Gastrocnemius medialis (tissue), 4 donors: ENCODE measurements at places on chromosomes 11 and 22. TPM values are rescaled to one million over a fixed set of nuclear protein-coding genes. Genes with fewer than 3 reads are reported as not detected.

Gene UPK3A
- total RNA-seq: 0.75 TPM

Gene ESAM
- total RNA-seq: 20.0 TPM

Gene DNAJB7
- total RNA-seq: not detected

Gene RIBC2
- not detected for total RNA-seq

Gene ZC3H7B
- total RNA-seq: 22.6 TPM

Gene OPCML
- total RNA-seq: not detected

Gene MUC2
- total RNA-seq: not detected

Gene CRYBA4
- not detected for total RNA-seq

DNA sequence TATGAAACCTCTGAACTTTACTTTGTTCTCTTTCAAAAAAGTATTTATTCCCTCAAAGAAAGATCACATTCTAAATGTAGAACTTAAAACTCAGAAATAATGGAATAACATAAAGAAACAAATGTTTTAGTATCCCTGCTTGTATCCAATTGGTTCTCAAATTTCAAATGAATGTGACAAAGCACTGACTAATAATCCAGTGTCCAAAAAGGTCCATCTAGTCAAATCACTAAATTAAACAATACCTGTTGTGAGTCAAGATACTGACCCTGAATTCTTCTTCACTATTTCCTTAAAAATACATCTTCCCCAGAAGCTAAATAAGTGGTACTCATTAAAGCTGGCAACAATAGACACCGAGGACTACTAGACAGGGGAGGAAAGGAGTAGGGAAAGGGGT lies 313.1 kb downstream of the SBF2 start:
- H3K27ac ChIP-seq: no peak overlapping the region
- DNase-seq: no peak
- H3K36me3 ChIP-seq: no peaks in the 10 kb centered on the region
- no peak overlapping the region for H3K4me3 ChIP-seq
- peaks cover 5% of the 10 kb centered on the region for H3K4me1 ChIP-seq

GRCh38 chr22:36330127-36330526 lies 57.6 kb downstream of the MYH9 start:
- no peaks in the 10 kb centered on the region for H3K27me3 ChIP-seq
- H3K36me3 ChIP-seq: no peaks in the 10 kb centered on the region
- peak overlapping the region; percentile 84 for H3K27ac ChIP-seq
- peaks cover 86% of the 10 kb centered on the region for H3K4me1 ChIP-seq
- H3K4me3 ChIP-seq: peak overlapping the region; percentile 15
- no peak for DNase-seq

GRCh38 chr22:50403701-50404101 lies 60.6 kb downstream of the PPP6R2 start:
- no peaks in the 10 kb centered on the region for H3K27me3 ChIP-seq
- H3K4me1 ChIP-seq: peaks cover 21% of the 10 kb centered on the region
- no peak overlapping the region for H3K4me3 ChIP-seq
- H3K27ac ChIP-seq: peak overlapping the region; percentile 7
- H3K36me3 ChIP-seq: no peaks in the 10 kb centered on the region

DNA sequence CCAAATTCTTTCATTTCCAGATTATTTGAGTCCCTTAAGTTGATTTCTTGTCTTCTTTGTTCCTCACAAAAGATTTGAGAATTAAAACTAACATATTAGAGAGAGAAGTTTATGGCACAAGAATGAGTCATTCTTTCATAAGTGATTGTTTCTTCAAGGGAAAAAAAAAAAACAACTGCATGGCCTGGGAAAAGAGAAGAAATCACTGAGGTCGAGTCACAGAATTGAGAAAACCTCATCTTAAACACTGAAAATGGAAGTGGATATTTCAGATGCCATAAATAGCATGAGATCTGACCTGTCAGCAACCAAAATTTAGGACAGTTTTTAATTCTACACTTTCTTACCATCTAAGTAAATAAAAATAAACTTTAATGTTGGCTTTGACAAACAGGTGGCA lies 87.2 kb downstream of the CWF19L2 start:
- no peaks in the 10 kb centered on the region for H3K4me1 ChIP-seq
- no peaks in the 10 kb centered on the region for H3K36me3 ChIP-seq
- H3K27ac ChIP-seq: no peak overlapping the region
- H3K27me3 ChIP-seq: no peaks in the 10 kb centered on the region
- no peak for DNase-seq

- peaks cover 16% of the 10 kb centered on the region for H3K4me1 ChIP-seq
- no peaks in the 10 kb centered on the region for H3K36me3 ChIP-seq
- no peaks in the 10 kb centered on the region for H3K27me3 ChIP-seq
- no peak for DNase-seq
These were observed 1.5 kb downstream of the CHEK1 start for GRCh38 chr11:125626288-125626950.

- H3K4me1 ChIP-seq: no peaks in the 10 kb centered on the region
- H3K27me3 ChIP-seq: peaks cover 20% of the 10 kb centered on the region
- H3K27ac ChIP-seq: no peak overlapping the region
- DNase-seq: no peak
- H3K36me3 ChIP-seq: no peaks in the 10 kb centered on the region
These were observed 433.9 kb downstream of the TBC1D22A start for GRCh38 chr22:47196166-47196849.

- H3K36me3 ChIP-seq: no peaks in the 10 kb centered on the region
- no peak overlapping the region for H3K4me3 ChIP-seq
- H3K27ac ChIP-seq: no peak overlapping the region
- H3K27me3 ChIP-seq: no peaks in the 10 kb centered on the region
These were observed 360.8 kb downstream of the TBC1D22A start for GRCh38 chr22:47123006-47123826.

DNA sequence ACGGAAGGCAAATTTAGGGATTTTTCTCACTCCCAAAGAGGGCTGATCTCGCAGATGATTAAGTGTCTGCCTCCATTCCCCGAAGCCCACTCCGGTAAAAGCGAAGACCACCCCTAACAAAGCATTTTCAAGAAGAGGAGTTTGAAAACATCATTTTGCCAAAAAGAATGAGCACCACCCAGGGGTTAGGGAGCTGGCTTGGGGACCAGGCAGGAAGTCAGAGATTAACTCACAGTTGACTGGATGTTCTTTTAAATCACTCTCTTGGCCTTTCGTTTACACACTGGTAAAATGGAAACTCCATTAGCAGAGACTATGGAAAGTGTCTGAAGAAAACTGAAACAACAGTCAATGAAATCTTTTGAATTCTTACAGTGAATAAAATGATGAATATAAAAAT lies 7.9 kb upstream of the TRIM44 start:
- DNase-seq: no peak
- H3K27ac ChIP-seq: no peak overlapping the region
- peaks cover 11% of the 10 kb centered on the region for H3K27me3 ChIP-seq
- H3K4me1 ChIP-seq: no peaks in the 10 kb centered on the region
- no peaks in the 10 kb centered on the region for H3K36me3 ChIP-seq

GRCh38 chr22:41367039-41367679 lies 14.6 kb upstream of the TEF start:
- no peaks in the 10 kb centered on the region for H3K27me3 ChIP-seq
- peaks cover 26% of the 10 kb centered on the region for H3K4me1 ChIP-seq
- H3K4me3 ChIP-seq: peak overlapping the region; percentile 51
- H3K27ac ChIP-seq: peak overlapping the region; percentile 86

DNA sequence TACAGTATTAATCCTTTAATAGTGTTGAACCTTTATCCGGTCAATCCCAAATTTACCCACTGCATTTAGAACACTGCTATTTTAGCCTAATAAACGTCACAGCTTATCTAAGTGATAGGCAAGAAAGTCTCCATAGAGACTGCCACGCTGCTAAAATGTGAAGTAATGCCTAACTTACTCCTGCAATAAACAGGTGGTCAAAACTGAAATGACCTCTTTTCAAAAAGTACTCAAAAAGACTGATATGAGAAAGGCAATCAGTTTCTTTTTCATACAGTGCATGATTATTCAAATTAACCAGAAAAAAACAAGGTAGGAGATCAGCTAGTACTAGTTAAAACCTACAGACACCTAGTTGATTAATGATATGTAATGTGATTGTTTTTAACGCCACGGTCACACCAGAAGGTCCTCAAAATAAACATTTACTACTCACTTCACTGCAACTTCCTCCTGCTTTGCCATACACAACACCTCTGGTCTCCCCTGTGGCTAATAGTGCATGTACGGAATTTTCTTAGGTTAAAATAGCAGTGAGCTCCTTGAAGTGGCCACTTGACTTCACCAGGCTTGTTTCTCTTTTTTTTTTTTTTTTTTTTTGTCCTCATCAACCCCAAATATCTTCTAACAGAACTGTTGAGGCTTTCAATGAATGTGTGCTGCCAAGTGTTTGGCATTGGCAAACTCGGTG lies 8.8 kb downstream of the ATP5MG start:
- peaks cover 3% of the 10 kb centered on the region for H3K4me1 ChIP-seq
- no peak overlapping the region for H3K27ac ChIP-seq
- no peak for DNase-seq

- no peaks in the 10 kb centered on the region for H3K27me3 ChIP-seq
- no peak overlapping the region for H3K27ac ChIP-seq
- H3K36me3 ChIP-seq: no peaks in the 10 kb centered on the region
- H3K4me1 ChIP-seq: no peaks in the 10 kb centered on the region
- peak overlapping the region; percentile 40 for H3K4me3 ChIP-seq
These were observed 19.3 kb downstream of the SCARF2 start for GRCh38 chr22:20418211-20418788.

- no peak overlapping the region for H3K27ac ChIP-seq
- H3K4me1 ChIP-seq: peaks cover 23% of the 10 kb centered on the region
- no peak for DNase-seq
- H3K36me3 ChIP-seq: no peaks in the 10 kb centered on the region
- no peak overlapping the region for H3K4me3 ChIP-seq
These were observed 2.2 kb downstream of the CALCA start for GRCh38 chr11:14969901-14970323.

- no peak overlapping the region for H3K27ac ChIP-seq
- no peak overlapping the region for H3K4me3 ChIP-seq
- no peaks in the 10 kb centered on the region for H3K4me1 ChIP-seq
- no peaks in the 10 kb centered on the region for H3K36me3 ChIP-seq
These were observed 64.8 kb upstream of the NUP160 start for GRCh38 chr11:47912843-47913437.

- no peaks in the 10 kb centered on the region for H3K36me3 ChIP-seq
- H3K4me3 ChIP-seq: no peak overlapping the region
- DNase-seq: no peak
- peaks cover 34% of the 10 kb centered on the region for H3K4me1 ChIP-seq
- H3K27me3 ChIP-seq: no peaks in the 10 kb centered on the region
These were observed 97.7 kb upstream of the TP53I11 start for GRCh38 chr11:45048313-45048841.

GRCh38 chr11:64126796-64127195 lies 39.1 kb downstream of the MACROD1 start:
- H3K27me3 ChIP-seq: no peaks in the 10 kb centered on the region
- no peaks in the 10 kb centered on the region for H3K36me3 ChIP-seq
- DNase-seq: no peak
- peaks cover 17% of the 10 kb centered on the region for H3K4me1 ChIP-seq
- no peak overlapping the region for H3K27ac ChIP-seq
- no peak overlapping the region for H3K4me3 ChIP-seq

GRCh38 chr22:30266445-30267381 lies at the start of gene OSM:
TSS of gene OSM (minus strand) at chr22:30266851. CDS start at chr22:30266799, 52 bp downstream.
- no peaks in the 10 kb centered on the region for H3K36me3 ChIP-seq
- H3K4me3 ChIP-seq: no peak within 1 kb of the TSS
- no peaks in the 10 kb centered on the region for H3K4me1 ChIP-seq
- no peak for DNase-seq
- peak within 1 kb of the TSS; percentile 45 for H3K27ac ChIP-seq
- H3K27me3 ChIP-seq: no peaks in the 10 kb centered on the region

DNA sequence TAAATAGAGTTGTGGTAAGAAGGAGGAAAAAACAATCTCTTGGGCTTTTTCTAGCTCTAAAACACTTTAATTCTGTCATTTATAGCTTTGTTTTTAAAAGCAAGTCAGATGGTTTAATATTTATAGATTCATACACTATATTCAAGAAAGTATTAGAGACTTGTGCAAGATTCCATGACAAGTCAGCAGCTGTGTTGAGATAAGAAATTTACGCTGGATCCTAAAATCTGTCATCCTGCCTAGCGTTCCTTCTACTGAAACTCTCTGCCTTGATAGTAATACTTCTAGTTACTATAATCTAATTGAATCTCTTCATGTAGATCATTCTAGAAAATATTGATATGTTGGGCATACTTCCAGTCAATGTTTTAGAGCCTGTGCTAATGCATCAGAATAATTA lies 721.8 kb downstream of the CNTN5 start:
- no peak overlapping the region for H3K4me3 ChIP-seq
- H3K27ac ChIP-seq: no peak overlapping the region
- no peaks in the 10 kb centered on the region for H3K4me1 ChIP-seq
- no peaks in the 10 kb centered on the region for H3K27me3 ChIP-seq
- no peak for DNase-seq

GRCh38 chr11:102274628-102275027 lies 42.7 kb upstream of the BIRC3 start:
- H3K27ac ChIP-seq: no peak overlapping the region
- peaks cover 7% of the 10 kb centered on the region for H3K4me1 ChIP-seq
- no peak overlapping the region for H3K4me3 ChIP-seq
- DNase-seq: no peak
- H3K36me3 ChIP-seq: no peaks in the 10 kb centered on the region

DNA sequence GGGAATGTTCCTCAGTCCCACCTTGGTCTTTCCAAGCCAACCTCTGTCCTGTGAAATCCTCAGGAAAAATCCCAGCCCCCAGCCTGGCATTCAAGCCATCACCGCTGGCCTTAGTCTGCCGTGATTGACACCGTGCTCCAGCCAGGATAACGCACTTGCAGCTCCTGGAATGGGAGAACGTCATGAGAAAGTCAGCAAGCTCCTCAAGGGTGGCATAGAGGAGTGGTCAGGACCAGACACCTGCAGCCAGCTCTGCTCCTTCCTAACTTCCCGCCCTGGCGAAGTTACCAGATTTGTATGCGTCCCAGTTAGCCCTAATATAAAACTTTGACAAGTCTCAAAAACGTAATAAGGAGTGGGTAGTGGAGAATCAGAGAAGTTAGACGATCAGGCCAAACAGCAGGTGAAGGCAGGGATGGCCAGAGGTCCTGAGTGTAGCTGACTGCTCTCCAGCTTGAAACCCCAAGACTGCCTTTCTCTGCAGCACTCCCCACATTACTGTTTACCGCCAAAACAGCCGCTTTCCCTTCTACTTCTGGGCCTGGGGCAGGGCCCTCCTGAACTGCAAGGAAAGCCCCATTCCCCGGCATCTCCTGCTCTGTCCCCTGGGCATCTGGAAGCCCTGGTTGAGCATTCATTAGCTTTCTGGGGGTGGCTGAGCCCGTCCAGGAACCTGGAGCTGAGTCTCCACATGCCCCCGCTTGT lies 1.3 kb upstream of the DKK3 start:
- H3K36me3 ChIP-seq: no peaks in the 10 kb centered on the region
- peaks cover 10% of the 10 kb centered on the region for H3K4me1 ChIP-seq
- no peak overlapping the region for H3K4me3 ChIP-seq
- no peak overlapping the region for H3K27ac ChIP-seq
- no peak for DNase-seq

GRCh38 chr11:91100427-91100826 lies 877.6 kb upstream of the CHORDC1 start:
- H3K36me3 ChIP-seq: no peaks in the 10 kb centered on the region
- H3K4me3 ChIP-seq: no peak overlapping the region
- no peaks in the 10 kb centered on the region for H3K4me1 ChIP-seq
- no peak overlapping the region for H3K27ac ChIP-seq
- no peak for DNase-seq

GRCh38 chr11:78190374-78190773 lies 1.7 kb downstream of the USP35 start:
- no peaks in the 10 kb centered on the region for H3K36me3 ChIP-seq
- H3K27me3 ChIP-seq: no peaks in the 10 kb centered on the region
- no peak overlapping the region for H3K4me3 ChIP-seq
